Activated CD8-positive, alpha-beta memory T cell treated with anti-CD3 and anti-CD28 coated beads, Interleukin-2, amount 50 U/mL, for 4 hours (primary cell): ENCODE measurements at places on chromosomes 4 and X.

DNA sequence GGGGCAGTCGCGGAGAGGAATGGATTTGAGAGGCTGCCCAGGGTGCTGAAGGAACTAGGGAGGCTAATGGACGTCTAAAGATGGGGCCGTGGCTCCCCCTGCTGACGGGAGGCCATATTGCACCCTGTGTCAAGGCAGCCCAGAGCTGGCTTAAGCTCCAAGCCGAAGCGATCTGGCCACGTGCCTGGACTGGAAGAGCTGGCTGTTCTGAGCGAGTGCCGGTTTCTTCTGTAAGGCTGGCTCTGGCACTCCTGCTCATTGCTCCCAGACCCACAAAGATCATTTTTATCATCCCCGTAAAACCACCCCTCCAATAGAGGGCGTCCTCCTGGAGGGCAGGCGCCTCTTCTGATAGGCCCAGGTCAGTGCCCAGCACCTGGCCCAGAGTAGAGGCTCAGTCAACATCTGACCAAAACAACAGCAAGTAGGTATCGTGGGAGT lies 5.6 kb downstream of the PNCK start:
- peak; percentile 77 for DNase-seq

DNA sequence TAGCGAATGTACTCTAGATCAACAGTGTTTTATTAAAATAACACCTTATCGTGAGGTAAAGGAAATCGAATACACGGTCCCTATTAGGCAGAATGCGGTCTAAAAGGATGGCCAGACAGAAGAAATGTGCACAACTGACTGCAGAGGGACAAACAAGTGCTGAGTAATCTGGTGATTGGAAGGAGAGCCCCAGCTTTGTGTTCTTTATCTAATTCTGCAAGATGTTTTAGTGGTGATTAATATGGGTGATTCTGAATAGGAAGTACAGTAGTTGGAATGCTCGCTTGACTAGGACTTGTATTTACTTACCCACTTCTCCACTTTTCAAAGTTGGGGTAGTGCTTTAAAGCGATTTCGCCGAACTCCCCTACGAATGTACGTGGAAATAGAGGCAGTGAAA lies 1.2 kb downstream of the WDR44 start:
- DNase-seq, result no peak

DNA sequence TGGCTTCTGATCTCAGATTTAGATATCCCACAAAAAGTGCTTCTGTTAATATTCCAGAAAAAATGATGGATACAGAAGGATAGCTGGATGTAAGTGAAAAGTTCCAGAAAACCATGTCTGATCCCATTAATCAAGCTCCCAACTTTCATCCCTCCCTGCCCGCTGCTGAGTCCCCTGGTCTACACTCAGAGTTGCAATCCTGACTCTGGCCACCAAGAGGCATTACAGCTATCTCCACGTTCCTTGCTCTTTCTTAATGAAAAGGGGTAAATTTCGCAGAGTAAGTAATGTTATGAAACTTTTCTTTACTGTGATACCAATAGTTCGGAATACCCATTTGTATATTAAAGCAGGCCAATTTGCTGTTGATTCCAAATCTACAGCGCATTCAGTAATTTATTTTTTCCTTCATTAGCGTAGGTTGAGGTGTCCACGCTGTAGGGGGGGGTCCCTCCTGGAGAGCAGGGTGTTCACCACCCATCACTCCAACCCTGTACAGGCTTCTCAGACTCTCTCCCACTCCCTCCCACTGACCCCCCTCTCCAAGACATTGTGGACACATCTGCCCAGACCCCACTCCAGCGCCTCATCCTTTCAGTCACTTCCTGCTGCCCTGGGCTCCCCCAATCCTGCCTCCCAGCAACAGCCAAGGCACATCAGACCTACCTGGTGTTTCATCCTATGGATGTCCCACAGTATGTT lies 55.1 kb downstream of the RAB40A start:
- peak; percentile 17 for DNase-seq

DNA sequence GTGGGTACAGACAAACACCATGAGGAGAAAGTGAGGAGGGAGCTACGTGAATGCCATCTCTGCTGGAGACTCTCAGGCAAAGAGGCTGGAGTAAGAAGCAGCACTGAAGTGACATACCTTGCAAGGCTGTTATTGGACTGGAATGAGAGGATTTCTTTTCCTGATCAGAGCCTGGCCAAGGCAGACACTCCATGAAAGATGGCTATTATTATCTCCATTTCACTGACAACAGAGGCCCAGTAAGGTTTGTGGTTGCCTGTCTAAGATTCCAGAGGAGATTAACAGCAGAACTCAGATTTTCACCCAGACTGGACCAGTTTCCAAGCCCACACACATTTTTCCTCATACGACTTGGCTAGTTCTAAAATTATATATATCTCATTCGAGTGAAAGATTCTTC lies 162.0 kb upstream of the EOLA2 start:
- DNase-seq, result no peak

DNA sequence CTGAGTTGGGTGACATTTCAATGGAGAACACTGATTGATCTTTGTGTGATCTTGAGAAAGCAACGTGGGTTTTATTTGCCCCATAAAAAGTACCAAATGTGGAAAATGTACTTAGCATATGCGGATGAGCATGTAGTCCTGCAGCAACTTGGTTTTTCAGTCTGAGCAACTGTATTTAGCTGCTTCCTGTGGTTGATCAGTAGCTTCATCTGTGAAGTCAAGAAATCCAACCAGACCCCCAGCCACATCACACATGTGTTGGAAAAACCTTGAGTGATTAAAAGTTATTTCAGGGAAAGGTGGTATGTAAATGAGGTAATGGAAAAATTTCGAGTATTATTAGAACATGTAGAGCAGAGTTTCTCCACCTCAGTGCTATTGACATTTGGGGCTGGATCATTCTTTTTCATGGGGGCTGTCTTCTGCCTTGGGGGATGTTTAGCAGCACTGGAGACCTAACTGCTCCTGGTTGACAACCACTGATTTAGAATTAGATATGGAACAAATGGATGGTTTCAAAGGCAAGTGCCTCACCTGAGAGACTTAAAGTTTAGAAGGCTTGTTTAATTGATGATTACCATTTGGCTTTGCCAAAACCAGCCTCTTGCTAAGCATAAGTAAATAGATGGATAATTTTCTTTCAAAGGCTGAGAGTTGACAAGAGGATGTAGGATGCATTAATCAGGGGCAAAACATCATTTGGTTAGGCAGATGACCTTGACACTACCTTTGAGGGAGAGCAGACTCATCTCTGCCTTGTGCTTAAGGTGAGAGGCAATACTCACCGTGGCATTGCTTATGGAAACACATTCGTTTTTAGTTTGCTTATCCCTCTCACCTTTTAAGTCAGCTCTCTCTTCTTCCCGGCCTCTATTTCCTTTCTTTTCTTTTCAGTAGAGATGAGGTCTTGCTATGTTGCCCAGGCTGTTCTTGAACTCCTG lies 193.0 kb upstream of the RPS6KA3 start:
- DNase-seq, result no peak

- DNase-seq, result peak; percentile 81
Observed at GRCh38 chrX:40651620-40652223, 4.4 kb upstream of the CXorf38 start.

DNA sequence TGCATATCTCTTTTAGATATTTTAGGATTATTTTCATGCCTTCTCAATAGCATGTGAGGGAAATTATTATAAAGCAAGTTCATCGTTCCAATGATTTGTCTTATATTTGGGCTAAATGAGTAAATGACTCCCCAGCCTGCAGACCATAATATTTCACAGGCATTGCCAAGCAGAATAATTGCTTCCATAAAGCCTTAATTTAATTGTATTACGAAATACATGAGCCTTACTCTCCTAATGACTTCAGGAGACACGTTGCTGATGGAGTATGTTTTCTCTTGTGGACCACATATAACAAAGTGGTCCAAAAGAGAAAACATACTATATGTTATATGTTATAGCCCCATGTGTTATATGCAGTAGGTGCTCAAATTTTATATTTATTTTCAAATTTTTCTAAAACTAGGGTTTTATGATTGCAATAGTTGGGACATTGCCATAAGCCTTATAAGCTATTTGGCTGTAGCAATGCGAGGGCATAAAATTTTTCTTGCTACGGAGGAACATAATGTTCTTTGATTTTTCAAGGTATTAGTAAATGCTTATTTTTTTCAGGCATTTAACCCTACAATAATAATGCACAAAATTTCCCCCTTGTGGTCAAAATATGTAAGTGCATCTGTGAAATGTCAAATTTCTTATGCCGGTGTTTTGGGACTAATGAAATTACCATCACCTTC lies 26.2 kb upstream of the TMPRSS11D start:
- no peak for DNase-seq

DNA sequence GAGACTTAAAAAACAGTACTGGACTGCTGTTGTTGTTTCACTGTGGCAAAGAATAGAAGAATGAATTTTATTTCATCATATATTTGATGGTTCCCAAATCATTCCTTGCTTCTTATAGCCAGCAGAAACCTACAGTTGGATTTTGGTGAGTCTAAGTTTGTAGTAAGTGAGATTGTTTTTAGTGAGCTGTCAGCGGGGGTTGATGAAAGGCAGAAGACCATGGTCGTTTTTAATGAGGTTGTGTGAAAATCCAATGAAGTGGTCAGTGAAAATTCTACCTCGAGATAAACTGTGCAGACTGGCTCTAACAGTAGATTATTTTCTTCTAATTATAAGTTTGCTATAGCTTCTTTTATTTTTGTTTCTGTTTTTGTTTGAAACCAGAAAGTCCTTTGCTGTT lies 36.2 kb downstream of the ANAPC4 start:
- DNase-seq, result no peak

GRCh38 chrX:141632124-141632523 lies 42.6 kb downstream of the SPANXA2 start:
- DNase-seq, result no peak

- DNase-seq, result no peak
Observed at GRCh38 chr4:173051716-173052115, 116.9 kb upstream of the GALNT7 start.

GRCh38 chr4:3787489-3788365 lies 21.5 kb downstream of the ADRA2C start:
- no peak for DNase-seq

DNA sequence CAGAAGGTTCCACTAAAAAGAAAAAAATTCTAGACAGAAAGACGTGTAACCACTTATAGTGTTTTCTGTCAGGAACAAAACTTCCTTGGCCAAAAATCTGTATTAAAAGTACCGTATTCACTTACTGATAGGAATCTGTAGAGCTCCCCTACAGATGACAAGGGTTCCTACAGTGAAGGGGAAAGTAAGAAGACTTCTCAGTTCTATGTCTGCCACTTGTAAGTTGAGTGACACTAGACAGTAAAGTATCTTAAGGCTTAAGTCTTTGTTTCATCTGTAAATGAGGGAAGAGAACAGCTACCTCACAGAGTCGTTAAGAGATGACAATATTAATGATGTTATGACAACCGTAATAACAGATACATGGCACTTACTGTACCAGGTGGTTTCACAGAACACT lies 3.3 kb downstream of the COQ2 start:
- DNase-seq, result no peak

- no peak for DNase-seq
Observed at GRCh38 chrX:50769389-50770063, 44.5 kb downstream of the SHROOM4 start.

DNA sequence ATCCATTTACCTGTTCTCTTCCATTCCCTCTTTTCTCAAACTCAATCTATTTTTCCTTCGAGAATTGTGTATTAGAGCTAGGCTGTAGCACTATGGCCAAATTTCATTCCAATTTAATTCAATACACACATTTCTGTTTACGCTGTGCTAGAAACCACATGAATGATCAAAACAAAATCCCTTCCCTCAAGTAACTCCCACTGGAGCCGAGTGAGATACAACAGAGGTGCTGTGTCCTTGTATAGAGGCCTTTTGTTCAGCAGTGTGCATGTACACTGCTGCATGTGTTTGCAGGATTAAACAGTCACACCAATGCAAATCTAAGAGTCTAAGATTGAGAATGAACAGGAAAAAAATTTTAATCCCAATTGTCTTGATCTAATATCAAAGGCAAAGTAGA lies 734.2 kb downstream of the RAPGEF2 start:
- DNase-seq, result no peak

DNA sequence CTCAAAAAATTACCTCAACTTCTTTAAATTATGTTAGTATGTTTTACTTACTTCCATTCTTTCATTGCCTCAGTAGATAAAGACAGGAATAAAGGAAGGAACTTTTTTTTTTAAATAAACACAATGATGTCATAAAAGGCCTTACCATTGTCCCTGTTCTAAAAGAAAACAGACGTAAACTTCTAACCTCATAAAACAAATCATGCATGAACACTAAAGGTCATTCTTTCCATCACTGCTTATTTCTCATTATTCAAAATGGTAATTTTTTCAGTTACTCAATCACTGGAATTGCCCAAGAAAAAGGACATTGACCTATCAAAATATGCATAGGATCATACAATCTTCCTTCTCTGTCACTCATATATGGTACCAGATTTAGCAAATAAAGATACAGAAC lies 32.2 kb upstream of the ARMCX2 start:
- DNase-seq, result no peak

DNA sequence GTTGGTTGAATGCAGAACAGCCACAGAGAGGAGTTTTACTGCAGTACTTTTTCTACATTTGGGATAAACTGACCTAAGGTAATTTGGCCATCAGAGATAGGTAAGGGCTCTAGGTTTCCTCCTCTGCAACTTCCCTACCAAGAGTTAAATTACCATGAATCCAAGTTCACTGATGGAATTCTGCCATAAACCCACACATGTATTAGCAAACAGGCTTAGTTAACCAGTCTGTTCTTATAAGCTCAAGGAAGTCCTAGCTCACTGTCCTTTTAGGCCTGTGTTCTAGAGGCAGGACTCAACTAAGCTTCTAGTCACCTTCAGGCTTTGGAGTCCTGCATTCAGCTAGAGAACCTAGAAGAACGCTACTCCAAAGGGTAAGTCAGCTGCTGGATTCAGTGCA lies 4.0 kb downstream of the FAM114A1 start:
- DNase-seq, result no peak

- no peak for DNase-seq
Observed at GRCh38 chr4:146178126-146178525, 2.6 kb downstream of the LSM6 start.

DNA sequence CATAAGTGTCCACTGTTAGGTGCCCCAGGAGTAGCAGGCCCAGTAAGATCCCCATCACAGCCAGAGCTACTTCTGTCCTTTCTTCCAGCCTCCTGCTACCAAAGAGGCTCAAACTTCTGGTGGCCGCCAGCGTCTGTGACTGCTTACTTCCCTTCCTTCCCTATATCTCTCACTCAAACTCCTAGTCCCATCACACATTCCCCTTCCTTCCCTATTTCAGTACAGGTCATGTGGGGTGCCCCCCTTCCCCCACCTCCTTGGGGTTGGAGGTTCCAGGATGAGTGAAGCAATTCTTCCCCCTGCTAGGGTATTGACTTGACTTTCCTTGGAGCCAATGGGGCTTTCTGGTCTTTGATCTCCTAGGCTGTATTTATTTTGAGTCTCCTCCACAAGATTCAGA lies at the start of gene VSIG4:
VSIG4 (minus strand) TSS at position 137 of the 400 bp plus-strand sequence; CDS start at position 55, 82 bp downstream.
- DNase-seq, result no peak

GRCh38 chrX:24231641-24232179 lies 82.2 kb downstream of the SUPT20HL2 start:
- no peak for DNase-seq

GRCh38 chr4:6960628-6961412 lies 51.2 kb downstream of the TBC1D14 start:
- no peak for DNase-seq

- no peak for DNase-seq
Observed at GRCh38 chr4:101292214-101292613, 55.1 kb downstream of the PPP3CA start.

GRCh38 chr4:5019274-5019673 lies at the start of gene CYTL1:
TSS of gene CYTL1 (minus strand) at chr4:5019458. CDS start at chr4:5019445, 13 bp downstream.
- DNase-seq, result no peak
